ENCODE measurements at places on chromosomes 11 and 22.

DNA sequence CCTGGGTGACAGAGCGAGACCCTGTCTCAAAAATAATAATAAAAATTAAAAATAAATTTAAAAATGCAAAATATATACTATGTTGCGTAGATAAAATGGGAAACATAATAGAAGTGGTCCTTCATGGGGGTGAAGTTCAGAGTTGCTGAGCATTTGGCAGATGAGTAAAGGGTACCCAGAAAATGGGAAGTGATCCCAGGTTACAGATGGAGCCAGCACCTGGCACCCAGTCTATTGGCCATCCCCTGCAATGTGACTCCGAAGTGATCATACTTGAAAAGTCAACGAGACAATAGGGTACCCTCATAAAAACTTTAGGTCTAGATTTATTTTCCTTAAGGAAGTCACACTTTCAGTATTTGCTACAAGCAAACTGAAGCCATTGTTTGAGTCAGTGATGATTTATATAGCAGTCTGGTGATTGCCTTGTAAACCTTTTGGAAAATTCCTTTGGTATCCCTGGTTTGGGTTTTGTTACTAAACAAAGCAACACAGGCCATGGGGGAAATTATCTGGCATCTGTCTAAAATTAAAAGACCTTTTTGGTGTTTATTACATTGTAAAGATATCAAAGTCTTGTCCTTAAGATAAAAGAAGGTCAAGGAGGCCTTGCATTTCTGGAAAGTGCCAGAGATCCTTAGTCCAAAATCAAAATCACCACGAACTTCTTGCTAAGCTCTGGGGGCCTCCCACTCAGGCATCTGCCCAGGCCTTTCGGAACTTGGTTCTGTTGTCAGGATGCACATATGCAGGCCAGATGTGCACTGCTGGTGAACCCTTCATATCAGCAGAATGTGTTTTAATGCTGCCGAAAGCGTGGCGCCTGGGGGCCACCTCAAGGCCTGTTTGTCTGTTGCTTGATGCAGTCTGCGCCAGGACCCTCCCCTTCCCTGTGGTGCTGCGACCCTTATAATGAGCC, 4.3 kb downstream of the SMARCB1 start:
- no peak for DNase-seq

DNA sequence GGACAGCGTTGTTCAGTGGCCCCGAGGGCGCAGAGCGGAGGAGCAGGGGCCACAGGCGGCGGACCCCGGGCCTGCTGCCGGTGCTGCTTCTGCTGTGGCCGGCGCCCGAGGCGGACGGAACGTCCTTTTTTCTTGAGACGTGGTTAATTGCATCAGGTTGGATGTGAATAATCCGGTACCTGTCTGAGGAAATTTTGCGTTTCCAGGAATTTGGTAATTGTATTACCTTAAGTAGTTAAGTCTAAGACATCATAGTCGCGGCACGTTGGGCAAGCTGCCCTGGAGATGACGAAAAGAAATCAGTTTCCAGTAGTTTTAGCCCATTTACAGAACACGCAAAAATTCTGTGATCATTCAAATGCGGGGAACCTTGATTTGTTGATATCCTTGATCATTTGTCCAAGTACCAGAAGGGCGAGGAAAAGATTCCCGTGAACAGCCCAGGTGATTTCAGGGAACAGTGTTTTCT, 789 bp downstream of the SPECC1L start:
- no peak for DNase-seq

GRCh38 chr11:86108191-86108590, 39.3 kb upstream of the PICALM start:
- DNase-seq: no peak

DNA sequence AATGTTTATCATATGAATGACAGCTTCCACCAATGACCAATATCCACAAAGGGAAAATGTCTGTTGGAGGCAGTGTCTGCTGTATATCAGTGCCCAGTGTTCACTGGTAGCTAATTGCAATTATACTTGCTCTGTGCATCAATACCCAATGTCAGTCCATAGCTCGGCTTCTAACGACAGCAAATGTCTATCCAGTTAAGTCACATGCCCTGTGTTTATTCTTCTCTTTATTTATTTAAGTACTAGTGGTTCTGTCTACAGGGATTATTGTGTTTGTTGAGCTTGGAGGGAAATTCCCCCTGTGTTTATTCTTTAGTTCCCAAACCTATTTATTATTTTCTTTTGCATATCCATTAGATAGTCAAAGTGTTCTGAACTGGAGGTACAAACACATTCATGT, 18.6 kb downstream of the TSKU start:
- peak; percentile 54 for DNase-seq

GRCh38 chr11:129322941-129323340, 52.7 kb upstream of the BARX2 start:
- no peak for DNase-seq

DNA sequence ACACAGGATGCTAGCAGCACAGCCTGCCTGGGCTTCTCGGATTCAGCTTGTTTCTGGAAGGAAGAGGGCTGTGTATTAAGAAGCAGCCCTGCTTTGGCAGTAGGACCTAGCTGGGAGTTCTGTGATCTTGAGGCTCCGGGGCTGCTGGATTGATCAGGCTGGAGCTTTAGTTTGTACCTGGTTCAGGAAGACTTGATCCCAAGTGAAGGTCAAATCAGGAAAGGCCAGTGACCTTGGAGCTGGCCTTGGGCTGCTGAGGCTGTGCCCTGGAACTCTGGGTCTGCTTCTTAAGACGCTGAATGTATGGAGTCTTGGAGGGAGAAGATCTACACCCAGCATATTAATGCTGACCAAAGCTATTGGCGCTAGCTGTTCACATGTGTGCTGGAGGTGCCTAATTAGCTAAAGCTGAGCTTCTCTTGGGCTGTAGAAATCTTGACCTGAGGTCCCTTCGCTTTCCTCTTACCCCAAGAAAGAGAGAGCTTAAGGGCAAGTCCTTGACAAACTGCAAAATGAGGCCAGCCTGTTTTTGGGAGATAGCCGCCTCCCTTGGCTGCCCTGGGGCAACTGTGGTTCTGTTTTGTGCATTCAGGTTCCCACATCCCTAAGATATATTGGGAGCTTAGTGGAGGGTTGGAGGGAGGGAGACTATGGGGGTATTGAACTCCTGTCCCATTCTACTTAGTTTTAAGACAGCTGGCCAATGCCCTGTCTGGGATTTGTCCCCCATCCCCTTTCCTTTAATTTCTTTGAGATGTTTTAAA, 135.9 kb downstream of the DBX1 start:
- no peak for DNase-seq

DNA sequence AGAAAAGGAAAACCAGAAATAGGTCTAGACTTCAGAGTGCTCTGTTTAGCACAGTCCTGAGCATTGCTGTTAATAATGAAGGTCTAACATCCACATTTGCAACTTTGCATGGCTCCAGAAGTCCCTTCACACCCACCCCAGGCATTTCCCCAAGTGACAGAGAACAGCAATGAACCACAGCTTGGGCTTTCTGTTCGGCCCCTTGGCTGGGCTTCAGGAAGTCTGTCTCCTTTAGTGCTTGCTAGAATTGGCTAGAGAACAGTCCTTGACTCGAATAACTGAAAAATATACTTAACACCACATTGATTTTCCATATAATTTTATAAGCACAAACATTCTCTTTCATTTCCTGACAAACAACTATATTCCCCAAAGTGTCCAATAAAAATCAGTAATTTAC, 29.3 kb upstream of the TENM4 start:
- no peak for DNase-seq
